Heart right ventricle (tissue), 16 donors: ENCODE measurements at places on chromosomes 2 and 18.

DNA sequence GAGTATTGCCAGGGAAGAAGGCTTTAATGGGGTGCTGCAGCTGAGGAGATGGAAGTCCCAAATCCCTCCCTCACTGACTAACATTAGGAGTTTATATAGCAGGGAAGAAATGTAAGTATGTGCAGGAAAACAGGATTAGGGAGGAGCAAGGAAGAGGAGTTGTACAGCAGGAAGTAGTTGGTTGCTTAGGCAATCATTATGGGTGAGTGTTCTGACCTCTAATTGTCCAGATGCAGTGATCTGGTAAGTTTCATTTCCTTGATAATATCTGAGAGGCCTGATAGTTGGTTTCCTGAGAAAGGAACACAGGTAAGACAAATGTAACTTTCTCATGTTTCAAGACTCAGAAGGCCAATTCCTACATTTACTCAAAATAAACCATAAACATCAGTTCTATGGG is 331.9 kb upstream of the GULP1 start:
- DNase-seq = no peak

GRCh38 chr2:178404368-178404767 is 46.6 kb downstream of the PRKRA start:
- no peak for DNase-seq

- no peak for DNase-seq
Observed at GRCh38 chr2:28320371-28320770, 72.3 kb upstream of the FOSL2 start.

DNA sequence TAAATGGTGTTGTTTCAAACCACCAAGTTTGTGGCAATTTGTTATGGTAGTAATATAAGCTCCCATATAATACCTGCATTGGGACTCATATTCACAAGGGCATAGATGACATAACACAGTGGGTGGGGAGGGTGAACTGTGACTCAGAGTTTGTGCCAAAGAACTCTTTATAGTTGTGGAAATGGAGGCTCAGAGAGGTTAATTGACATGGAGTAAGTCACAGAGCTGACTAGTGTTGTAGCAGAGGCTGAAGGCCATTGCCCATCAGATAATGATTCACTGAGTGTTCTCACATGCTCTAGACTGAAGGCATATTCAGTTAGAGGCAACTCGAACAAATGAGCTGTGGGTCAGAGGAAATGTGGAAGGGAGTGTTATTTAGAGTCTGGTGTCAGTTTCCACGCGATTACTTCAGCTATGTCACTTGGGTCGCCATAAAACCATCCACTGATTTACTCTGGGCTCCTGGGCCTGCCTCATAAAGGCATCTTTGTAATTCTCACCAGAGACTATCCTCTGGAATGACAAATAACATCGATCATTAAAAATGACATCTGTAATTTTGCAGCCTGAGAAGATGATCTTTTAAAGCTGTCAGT is 264.7 kb downstream of the CCDC85A start:
- DNase-seq = no peak

DNA sequence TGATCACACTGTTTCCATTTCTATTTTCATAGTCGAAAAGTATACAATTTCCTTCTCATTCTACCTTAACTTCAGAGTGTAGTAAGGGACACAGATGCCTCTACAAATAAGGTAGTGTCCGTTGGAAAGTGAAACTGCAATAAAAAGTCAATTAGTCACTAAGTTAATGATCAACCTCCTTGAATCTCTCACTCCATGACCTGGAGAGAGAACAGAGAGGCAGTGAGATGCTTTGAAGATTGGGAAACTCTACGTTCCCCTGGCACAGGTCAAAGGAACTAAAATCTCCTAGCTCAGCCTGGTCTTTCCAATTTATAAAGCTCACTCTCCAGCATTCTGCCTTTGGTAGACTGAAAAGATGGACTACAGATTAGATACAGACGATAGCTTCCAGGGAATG is 153.8 kb upstream of the ACAA2 start:
- no peak for DNase-seq

GRCh38 chr2:111705711-111706336 is 178.2 kb downstream of the ANAPC1 start:
- no peak for DNase-seq

- no peak for DNase-seq
Observed at GRCh38 chr2:241496904-241497877, 11.2 kb downstream of the STK25 start.

DNA sequence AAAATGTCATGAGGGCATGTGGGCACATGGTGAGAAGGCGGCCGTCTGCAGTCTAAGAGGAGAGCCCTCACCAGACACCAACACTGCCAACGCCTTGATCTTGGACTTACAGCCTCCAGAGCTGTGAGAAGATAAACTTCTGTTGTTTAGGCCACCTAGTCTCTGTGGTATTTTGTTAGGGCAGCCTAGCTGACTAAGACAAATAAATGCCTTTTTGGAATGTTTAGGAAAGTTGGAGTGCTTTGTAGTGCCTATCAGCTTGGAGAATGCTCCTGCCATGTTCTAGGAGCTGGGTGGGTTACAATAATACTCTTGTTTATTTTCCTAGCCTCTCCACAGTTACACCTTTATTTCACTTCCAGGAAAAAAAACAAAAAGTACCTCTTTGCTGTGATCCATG is 92.0 kb downstream of the SPP2 start:
- DNase-seq = no peak

- no peak for DNase-seq
Observed at GRCh38 chr2:14363137-14363536, 269.4 kb upstream of the LRATD1 start.

GRCh38 chr18:54112356-54112755 is 112.1 kb downstream of the MBD2 start:
- no peak for DNase-seq

DNA sequence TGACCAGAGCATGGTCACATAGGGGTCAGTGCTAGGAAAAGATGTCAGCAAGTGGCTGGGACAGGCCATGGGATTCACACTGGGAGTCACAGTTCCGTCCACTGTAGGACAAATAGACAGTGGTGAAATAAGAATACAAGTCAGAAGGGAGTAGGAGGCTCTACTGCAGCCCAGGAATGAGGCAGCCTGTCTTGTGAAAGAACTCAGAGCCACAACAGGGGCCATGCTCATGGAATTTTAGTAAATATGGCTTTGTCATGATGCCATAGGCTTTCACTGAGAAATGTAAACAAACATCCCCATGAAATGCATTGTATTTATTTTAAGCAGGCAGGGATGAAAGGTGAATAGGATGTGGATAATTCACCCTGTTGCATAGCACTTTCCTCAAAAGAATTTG is 504.3 kb downstream of the SOX11 start:
- no peak for DNase-seq
